ENCODE measurements at places on chromosomes 7 and 10.

DNA sequence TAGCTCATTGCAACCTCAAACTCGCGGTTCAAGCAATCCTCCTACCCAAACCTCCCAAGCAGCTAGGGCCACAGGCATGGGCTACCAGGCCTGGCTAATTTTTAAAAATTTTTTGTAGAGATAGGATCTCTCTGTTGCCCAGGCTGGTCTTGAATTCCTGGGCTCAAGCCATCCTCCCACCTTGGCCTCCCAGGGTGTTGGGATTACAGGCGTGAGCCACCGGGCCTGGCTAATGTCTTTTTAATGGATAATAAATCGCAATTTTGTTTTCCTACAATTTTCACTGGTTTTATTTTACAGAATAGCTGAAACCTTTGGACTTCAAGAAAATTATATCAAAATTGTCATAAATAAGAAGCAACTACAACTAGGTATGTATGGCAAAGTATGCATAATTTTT, 10.9 kb downstream of the NUB1 start:
- no peak for DNase-seq

DNA sequence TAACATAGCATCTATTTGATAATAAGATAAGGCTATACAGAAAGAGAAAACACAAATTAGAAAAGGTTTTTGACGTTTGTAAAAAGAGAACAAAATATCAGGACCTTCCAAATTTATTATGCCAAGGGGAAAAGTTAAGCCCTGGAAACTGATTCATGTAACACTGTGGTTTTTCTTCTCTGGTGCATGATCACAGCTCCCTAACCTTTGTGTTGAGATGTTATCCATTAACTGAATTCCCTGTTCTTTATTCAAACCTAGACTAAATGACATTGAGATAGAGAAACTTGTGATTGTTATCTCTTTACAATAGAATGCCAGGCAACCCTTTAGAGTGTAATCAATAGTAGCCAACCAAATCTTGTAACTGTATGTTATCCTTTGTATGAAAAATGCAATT, 141.5 kb upstream of the NRG3 start:
- DNase-seq: no peak

DNA sequence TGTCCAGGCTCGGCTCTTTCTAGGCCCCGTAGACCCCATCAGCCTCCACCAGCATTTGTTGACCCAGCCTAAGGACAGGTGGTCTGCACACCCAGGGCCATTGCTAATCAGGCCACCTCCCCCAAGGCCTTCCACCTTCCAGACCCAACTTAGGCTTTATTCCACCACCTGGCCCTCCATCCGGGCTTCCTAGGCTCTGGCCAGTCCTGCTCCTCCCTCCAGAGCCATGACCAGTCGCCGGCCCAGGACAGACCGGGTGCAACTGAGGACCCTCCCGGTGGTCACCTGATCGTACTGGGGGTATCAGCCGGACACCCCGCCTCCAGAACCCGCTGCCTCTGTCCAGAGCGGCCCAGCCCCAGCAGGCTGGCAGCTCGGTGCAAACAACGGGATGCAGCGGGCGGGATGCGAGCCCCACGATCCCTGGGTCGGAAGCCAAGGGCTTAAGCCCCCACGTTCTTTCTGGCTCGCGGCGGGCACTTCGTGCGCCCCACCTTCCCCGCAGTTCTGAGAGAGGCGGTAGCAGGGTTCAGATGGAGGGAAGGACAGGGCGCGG, 545 bp downstream of the NACAD start:
- no peak for DNase-seq

- DNase-seq: no peak
Measured at GRCh38 chr10:3665316-3665908, 119.6 kb downstream of the KLF6 start.

- DNase-seq: no peak
Measured at GRCh38 chr10:45044290-45044689, 43.6 kb downstream of the ZNF22 start.

GRCh38 chr10:11086177-11086840, 68.6 kb downstream of the CELF2 start:
- DNase-seq: no peak

- no peak for DNase-seq
Measured at GRCh38 chr10:133278577-133279265, 2.1 kb upstream of the ADAM8 start.

DNA sequence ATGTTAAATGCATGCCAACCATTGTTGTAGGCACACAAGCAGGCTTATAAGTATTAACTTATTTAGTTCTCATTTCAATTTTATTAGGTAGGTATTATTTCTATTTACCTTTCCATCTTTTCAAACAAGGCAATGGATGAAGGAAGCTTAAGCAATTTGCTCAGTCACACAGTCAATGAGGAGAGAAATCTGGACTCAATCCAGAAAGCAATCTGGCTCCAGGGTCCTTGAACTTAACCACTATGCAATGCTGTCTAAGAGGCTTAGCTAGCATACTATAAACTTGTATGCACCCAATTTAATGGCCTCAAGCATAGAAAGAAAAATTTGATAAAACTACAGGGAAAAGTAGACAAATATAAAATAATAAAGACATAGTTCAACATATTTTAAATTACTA, 88.6 kb downstream of the VWDE start:
- DNase-seq: no peak
